Right ventricle myocardium superior (tissue), 1 donor: ENCODE measurements at places on chromosomes 2 and 18.

DNA sequence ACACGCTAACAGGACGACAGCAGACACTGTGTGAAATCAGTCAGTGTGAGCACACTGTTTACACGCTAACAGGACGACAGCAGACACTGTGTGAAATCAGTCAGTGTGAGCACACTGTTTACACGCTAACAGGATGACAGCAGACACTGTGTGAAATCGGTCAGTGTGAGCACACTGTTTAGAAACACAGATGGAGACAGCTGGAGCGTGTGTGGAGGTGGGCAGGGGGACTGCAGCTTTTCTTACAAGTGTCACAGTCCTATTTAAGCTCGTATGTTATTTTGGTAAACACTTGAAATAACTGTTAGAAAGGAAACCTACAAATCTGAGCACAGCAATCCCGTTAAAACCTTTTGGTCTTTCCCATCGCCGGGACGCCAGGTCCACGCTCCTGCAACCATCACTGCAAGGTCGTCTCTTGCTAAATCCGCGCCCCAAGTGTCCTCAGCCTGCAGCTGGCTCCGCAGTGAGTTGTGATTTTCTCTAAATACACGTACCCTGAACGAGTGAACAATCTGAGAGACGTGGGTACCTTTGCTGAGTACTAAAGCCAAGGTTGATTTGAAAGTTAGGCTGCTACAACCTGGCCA lies 58.9 kb upstream of the CTDP1 start:
- DNase-seq = no peak

DNA sequence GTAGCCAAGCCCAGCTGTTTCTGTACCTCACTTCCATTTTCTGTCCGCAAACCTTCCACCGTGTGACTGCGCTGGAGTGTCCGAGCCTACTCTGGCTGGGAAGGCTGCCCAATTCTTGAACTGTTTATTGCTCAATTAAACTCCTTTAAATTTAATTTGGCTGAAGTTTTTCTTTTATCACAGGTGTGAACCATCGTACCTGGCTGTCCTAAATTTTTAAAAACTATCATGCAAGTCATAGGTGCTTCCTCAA lies 6.2 kb upstream of the RNU2-63P start:
- no peak for DNase-seq

GRCh38 chr2:56871644-56872043 lies 687.9 kb downstream of the CCDC85A start:
- DNase-seq = no peak

- DNase-seq = no peak
Measured at GRCh38 chr18:8854550-8854949, 149.2 kb downstream of the MTCL1 start.

DNA sequence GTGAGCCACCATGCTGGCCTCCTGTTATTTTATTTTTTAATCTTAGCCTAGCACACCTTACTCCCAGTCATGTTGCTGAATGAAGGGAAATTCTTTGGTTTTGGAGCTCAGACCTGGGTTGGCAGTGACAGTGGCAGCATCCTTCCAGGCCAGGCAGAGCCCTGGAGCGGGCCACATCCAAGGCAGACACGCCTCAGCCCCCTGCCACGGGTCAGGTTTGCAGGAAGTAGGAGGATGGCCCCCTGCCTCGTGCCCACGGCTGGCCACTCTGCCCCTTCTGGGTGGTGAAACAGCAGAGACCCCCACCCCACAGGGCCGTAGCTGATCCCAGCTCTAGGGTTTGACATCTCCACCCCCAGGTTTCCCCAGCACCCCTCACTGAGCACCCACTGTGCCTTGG lies 11.7 kb downstream of the EFHD1 start:
- no peak for DNase-seq

DNA sequence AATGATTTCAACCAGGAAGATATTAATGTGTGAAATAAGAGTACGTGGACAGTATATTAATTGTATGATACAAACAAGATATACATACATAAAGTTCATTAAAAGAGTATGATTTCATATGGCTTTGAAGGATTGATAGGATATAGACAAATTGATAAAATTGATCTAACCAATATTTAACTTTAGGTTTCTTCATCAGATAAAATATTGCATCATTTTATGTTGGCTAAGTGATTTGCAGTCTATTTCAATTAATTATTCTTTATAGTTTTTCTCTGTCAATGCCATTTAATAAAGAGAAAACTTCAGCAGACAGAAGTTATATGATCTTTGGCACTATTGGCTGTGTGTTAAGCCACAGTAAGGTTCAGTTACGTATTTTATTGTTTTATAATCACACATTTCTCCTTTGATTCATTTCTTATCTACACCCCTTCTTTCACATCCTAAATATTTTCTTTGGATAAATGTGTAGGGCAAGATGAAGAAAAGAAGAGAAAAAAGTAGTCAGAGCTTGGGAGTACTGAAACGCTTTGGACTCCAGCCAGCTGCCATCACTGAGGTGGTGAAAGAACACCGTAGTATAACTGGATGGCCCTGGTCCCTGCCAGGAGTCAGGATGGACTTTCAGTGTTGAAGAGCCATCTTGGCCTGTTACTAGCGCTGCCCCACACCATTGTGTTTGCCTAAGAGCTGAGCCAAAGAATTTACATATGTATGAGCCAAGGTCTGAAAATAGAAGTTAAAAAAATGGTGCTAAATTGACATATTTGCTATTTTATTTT lies 9.8 kb upstream of the CPS1 start:
- peak; percentile 44 for DNase-seq

GRCh38 chr2:208556983-208557484 lies 150.4 kb downstream of the PTH2R start:
- no peak for DNase-seq

DNA sequence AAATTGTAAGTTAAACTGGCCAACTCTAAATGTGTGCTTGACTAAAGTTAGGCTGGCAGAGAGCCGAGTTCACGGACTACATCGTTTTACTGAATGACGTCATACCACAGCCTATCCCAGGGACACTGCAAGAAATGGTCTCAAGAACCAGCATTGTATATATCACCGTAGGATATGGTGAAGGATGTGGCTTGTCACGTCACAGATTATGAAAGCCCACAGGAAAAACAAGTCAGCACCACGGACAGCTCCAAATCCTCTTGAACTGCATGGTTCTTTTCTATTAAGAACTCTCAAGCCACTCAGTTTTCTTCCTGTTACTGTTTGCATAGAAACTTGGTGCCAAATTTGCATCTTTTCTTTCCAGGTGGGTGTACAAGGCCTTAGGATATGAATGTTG lies 85.1 kb upstream of the ACAA2 start:
- no peak for DNase-seq

GRCh38 chr2:147860009-147860408 lies 15.2 kb downstream of the ACVR2A start:
- DNase-seq = no peak

- no peak for DNase-seq
Measured at GRCh38 chr2:188518381-188518780, 226.7 kb downstream of the GULP1 start.

- no peak for DNase-seq
Measured at GRCh38 chr2:234565201-234565600, 68.3 kb upstream of the ARL4C start.

DNA sequence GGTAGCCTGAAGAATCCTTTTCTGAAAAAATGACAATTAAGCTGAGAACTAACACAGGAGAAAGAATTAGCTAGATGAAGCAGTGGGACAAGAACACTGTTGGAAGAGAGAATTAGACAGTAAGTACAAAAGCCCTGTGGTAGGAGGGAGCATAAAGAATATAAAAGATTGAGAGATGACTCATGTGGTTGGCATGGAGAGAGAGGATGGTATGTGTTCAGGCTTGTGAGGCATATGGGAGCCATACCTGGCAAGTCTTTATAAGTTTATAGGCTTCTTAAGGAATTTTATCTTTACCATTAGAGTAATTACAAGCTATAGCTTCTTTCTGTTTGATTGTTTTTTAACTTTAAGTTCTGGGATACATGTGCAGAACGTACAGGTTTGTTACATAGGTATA lies 325.0 kb downstream of the ARL6IP6 start:
- no peak for DNase-seq

DNA sequence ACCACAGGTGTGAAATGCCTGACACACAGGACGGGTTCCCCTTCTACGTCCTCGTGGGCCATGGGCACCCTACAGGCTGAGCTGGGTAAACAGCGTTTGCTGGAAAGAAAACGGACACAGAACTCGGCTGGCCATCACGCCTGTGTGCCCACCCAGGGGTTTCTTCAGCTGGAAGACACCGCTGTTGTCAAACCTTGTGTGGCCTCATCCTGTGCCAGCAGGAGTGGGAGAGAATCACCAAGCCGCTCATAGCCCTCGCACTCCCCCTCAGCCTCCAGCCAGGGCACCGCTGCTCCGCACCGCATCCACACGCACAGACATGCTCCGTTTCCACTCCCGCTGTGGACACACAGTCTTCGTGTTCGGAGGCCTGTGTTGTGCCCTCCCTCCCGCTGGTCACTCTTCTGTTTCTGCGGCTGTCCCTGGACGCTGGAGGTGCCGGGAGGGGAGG lies 161.4 kb downstream of the PXDN start:
- peak; percentile 35 for DNase-seq

- peak; percentile 29 for DNase-seq
Measured at GRCh38 chr2:72141881-72142451, 5.7 kb downstream of the CYP26B1 start.

DNA sequence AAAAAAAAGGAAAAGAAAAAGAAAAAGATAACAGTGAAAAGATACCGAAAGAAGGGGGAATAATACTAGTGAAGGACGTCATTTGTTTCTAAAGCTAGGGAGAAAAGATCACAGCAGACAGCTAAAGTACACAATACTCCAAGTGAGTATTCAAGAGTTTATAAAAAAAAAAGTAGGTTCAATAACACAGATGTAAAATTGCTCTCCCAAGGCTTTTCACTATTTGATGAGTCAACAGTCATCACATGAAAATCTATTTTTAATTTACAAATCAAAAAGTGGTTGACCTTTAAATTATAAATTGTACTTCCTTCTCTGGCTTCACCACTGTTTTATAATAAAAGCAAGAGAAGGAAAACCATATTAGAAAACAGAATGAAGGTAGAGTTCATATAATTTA lies 144.0 kb downstream of the ZRANB3 start:
- DNase-seq = no peak

DNA sequence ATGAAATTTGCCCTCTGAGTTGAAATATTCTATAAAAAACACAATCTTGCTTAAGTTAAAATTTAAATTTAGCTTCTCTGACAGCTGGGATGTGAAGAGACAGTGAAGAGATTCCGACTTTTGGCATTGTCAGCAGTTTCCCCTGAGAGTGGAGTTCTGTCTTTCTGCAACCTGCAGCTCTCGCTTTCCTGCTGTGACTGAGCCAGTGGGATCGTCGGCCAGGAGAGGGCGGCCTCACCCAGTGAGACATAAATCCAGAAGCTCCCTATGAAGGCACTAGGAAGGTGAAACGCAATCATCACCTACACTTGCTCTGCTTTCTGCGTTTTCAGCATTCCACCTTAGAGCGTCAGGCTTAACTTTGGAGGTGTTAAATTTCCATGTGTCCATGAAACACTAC lies 75.4 kb upstream of the HNMT start:
- peak; percentile 47 for DNase-seq

- no peak for DNase-seq
Measured at GRCh38 chr2:159562248-159562647, 54.1 kb downstream of the BAZ2B start.

- no peak for DNase-seq
Measured at GRCh38 chr2:69213201-69213600, 173.8 kb downstream of the GFPT1 start.

GRCh38 chr2:208062113-208062512 lies 36.8 kb upstream of the PLEKHM3 start:
- DNase-seq = no peak

GRCh38 chr2:54519841-54520459 lies 63.8 kb downstream of the SPTBN1 start:
- DNase-seq = no peak

GRCh38 chr2:168995744-168996143 lies 35.4 kb downstream of the ABCB11 start:
- DNase-seq = no peak

- DNase-seq = no peak
Measured at GRCh38 chr2:220240641-220241040, 613.2 kb downstream of the SLC4A3 start.

DNA sequence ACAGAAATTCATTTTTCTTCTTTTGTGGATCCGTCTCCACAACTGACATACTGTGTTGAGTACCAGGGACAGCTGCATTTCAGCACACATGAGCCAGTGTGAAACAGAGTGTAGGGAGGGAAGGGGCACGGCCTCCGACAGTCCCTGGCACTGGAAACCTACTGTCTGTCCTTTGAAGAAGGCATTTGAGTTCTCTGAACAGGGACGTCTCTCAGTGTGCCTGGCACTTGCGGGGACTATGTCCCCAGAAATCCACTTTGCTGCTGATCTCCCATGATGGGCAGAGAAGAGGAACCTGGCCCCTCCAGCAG lies 48.1 kb downstream of the PLB1 start:
- no peak for DNase-seq

DNA sequence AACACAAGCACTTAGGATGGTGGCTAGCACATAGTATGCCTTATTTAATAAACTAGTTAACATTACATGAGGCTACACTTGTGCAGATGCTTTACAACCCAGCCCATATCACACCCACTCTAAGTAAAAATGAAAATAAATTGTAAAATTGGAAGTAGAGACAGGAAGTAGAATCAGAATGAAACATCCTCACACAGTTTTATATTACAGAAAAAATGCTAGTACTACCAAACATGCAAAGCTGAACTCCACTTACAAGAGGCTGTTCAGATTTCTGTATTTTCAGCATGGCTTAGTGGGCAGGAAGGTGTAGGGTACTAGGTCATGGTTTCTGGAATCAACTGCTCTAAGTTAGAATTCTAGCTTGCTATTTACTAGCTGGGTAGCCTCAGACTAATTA lies 18.2 kb upstream of the CRIM1 start:
- no peak for DNase-seq

GRCh38 chr2:124092651-124093050 lies 67.6 kb downstream of the CNTNAP5 start:
- DNase-seq = no peak

- DNase-seq = no peak
Measured at GRCh38 chr2:43005975-43006833, 213.8 kb upstream of the HAAO start.

GRCh38 chr2:36559221-36559942 lies 38.6 kb downstream of the FEZ2 start:
- DNase-seq = no peak

DNA sequence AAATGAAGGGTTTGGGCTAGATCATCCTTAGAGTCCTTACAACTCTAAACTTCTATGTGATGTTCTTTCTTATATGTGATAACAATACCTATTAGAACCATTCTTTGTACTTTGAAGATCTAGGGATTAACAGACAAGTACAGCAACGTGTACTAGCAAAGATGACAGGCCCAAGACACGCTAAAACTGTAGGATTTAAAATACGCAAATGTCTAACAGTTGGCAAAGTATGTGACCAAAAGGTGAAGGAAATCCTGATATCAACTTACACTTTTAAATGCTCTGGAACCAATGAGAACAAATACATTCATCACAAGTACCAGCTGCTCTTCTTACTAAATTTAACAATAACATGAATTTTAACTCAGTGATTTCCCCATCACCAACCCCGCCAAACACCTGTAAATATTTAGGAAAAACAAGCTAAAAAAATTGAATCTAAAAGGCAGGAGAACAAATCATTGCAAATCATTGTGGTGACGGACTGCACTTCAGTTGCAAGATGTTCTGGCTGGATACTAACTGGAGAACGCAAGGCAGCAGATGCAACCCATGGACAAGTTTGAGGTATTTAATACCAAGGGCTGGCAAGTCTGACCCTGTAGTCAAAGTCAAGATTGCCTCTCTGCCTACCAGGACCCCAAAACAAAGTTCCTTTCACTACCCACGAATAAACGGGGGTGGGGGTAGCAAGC lies 1.4 kb downstream of the ANKRD44 start:
- DNase-seq = no peak
